Stimulated activated CD8-positive, alpha-beta memory T cell treated with anti-CD3 and anti-CD28 coated beads, Interleukin-4, amount 100 ng/mL, for 1 hour (primary cell): ENCODE measurements at places on chromosomes 5 and 9.

DNA sequence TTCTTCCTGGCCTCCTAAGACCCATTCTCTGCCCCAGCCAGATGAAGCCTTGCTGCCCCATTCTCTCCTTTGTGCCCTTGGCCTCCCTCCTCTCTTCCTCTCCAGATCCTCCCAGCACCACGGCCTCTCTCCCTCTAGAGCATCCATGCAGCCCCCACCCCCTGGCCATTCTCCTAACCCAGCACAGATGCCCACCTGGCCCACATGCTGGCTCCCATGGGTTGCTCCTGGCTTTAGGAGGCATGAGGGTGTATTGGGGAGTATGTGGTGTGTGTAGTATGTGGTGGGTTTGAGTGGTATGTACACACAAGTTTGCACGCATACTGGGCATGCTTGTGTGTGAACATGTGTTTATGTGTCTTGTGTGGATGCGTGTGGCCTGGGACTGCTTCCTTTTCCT lies 47.1 kb downstream of the FOXI1 start:
- DNase-seq: no peak

- no peak for DNase-seq
These were observed at the start of gene GARNL3 for GRCh38 chr9:127264462-127265219. Gene GARNL3 (plus strand): TSS chr9:127264774. CDS start chr9:127264878, 104 bp downstream.

- DNase-seq: no peak
These were observed 12.0 kb downstream of the CTNNAL1 start for GRCh38 chr9:109001275-109001676.

DNA sequence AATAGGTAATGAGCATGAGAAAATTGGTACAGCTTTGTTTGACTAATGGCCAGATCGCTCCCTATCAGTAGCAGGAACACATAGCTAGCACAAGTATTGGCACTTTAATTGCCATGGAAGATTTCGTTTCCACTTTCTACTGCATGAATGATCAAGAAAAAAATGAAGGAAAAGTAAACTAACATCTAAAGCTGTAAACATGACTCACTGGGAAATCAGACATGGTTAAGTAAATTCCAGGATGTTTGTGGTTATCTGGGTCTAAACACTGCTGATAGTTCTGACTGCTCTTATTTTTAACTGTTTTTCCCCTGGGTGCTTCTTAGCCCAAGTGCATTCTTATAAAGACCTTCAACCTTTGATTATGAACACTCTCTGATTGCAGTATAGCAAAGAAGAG lies 388.9 kb downstream of the NR2F1-AS1 start:
- DNase-seq: no peak

- DNase-seq: no peak
These were observed 7.9 kb downstream of the MTRR start for GRCh38 chr5:7876867-7877266.

DNA sequence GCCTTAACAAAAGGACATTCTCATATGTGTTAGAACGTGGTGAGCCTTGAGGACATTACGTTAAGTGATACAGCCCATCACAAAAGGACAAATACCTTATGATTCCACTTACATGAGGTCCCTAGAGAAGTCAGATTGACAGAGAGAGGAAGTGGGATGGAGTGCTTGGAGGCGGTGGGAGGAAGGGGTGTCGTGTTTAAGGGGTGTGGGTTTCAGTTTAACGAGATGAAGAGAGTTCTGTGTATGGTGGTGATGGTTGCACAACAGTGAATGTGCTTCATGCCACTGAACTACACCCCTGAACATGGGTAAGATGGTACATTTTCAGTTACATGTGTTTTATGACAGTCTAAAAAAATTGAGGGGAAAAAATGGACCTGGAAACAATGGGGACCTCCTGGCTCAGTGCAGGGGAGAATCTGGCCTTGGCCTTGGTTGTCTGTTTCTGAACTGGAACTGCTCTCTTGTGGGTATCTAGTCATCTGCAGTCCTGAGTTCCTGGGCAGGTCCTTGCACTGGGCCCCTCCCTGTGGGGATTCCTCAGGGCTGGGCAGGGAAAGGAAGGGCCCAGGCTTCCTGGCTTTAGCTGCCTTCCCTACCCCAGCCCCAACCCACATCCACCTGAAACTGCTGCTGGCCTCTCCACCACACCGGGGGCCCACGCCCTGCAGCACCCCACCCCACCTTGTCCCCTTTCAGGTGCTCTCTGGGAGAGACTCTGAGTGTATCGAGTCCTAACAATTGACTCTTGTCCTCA lies 17.8 kb downstream of the LRRC8A start:
- DNase-seq: no peak

DNA sequence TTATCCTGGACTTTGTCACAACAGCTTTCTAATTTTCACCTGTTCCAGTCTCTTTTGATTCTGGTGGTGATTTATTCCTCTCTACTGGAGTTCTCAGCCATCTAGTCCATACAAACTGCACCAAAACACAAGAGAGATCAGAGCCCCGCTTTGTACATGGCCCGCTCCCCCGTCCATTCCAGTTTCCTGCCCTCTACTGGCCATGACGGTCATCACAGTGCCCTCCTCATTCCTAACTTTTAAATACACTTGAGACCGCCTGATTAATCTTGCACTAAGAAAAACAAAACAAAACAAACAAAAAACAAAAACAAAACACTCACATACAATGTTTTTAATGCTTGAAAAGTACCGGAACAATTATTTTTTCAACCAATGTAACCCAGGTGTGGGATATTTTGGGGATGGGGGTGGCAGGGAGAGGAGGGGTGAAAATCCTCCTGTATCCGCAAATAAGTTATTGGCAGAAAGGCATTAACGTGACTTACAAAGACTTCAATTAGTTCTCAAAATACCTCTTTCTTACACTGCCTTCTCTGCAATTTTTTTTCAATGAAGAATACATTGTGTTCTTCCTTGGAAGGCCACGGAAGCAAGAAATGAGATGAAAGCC lies 84.8 kb upstream of the PAM start:
- no peak for DNase-seq

DNA sequence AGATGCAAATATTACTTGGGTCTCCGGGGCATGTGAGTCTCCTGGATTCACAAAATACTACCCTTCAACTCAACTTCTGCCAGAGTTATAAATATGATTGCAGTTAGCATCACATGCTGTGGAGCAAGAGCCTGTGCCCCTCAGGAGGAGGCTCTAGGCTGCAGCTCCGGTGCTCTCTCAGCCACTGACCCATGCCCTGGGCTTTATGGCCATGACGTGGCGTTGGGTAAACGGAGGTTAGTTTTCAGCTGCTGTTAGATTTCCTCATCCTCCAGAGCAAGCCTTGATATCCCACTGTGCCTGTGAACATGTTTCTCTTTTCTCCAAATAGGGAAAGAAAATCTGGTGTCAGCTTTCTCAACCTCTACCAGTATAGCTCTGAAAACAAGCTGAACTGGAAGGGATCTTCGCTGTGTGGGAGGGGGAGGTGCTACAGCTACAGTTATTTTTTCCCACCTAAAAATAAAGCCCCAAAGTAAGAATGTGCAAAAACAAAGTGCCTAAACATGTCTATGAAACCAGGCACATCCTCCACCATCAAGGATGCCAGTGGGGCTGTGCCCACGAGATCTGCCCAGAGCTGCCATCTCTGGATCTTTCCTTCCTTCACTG lies 124.4 kb upstream of the GPR151 start:
- no peak for DNase-seq

DNA sequence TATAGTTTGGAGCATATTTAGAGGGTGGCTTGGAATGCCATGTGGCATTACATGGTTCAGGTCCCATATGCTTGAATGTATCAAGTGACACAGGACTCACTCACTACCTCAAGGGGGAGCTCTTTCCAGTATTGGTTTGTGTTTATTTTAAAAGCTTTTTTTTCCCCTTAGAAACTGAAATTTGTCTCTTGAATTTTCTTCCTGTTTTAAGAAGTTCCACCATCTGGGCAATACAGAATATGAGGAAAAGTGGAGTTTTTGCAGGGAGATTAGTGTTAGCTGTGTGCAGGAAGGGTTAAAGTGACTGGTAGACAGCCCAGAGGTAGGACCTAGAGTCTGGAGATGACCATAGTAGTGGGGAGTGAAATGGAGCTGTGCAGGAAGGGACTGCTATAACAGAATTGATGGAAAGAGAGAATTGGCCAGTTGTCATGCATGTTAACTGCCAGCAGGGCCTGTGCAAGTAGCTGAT lies 36.6 kb downstream of the CTNNA1 start:
- no peak for DNase-seq

- no peak for DNase-seq
These were observed 32.5 kb downstream of the FAM240B start for GRCh38 chr9:38687389-38687842.

- DNase-seq: no peak
These were observed 3.2 kb upstream of the TERT start for GRCh38 chr5:1298067-1298551.

- no peak for DNase-seq
These were observed 134.8 kb upstream of the LARP1 start for GRCh38 chr5:154620411-154620810.

- DNase-seq: no peak
These were observed 76.8 kb downstream of the FGF10 start for GRCh38 chr5:44312374-44312773.

GRCh38 chr9:70410368-70410767 lies 4.1 kb downstream of the KLF9 start:
- DNase-seq: no peak

DNA sequence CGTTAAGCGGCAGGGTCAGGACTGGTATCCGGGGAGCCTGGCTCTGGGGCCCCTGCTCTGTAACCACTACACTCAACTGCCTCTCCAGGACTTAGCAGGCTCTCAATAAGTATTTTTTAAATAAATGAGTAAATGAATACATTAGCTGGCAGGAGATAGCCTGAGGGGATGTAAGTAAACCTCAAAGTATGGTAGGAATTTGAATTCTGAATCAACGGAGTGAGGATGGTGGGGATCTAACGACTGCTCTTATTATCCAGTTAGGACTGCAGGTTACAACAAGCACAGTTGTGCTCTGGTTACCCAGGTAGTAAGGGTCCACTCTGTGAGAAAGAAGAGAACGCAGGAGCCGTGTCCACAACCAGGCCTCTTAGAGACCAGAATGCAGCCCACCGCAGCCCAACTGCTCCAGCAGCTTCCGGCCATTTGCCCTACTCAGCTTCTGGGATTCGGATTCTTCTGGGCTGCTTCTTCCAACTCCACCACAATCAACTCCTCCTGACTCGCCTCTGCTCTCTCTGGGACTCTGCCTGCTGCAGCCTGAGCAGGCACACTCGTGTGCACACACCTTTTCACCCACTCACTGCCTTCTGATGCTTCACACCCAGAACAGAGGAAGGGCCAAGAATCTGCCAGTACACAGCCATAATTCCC lies 52.6 kb downstream of the MED27 start:
- DNase-seq: no peak

GRCh38 chr9:84862308-84862707 lies 192.8 kb downstream of the NTRK2 start:
- no peak for DNase-seq

DNA sequence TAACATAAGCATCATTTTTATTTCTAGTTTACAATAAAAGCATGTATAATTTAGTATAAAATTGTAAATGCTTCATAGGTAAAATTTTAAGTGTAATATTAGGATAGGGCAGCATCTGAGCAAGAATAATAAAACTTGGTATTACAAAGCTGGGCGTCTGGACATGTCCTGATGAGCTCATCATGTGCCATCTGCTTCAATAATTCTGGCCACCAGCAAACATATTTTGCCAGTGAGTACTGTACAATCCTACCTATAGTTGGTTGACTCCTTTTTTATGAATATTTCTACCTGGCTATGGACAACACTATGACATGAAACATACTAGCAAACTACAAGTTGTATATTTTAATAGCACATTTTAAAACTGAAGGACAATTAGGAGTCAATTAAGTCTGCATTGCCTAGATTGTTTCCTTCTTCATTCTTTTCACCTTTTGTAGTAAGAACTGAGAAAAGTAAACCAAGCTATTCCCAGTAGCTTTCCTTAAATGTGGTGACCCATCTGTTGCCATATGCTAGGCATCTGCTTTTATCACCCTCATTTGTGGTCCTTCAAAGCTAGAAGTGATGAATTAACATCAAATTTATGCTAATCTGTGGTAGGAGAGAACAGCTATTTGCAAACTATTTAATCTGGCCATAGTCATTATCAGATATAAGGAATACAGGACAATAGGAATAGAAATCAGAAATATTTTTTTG lies 23.4 kb downstream of the LURAP1L start:
- DNase-seq: no peak

GRCh38 chr9:112258106-112258505 lies 75.3 kb downstream of the PTBP3 start:
- DNase-seq: no peak

GRCh38 chr5:6713274-6714225 lies at the start of gene TENT4A:
Gene TENT4A (plus strand): TSS chr5:6713432. CDS start chr5:6713984, 552 bp downstream.
- no peak for DNase-seq

DNA sequence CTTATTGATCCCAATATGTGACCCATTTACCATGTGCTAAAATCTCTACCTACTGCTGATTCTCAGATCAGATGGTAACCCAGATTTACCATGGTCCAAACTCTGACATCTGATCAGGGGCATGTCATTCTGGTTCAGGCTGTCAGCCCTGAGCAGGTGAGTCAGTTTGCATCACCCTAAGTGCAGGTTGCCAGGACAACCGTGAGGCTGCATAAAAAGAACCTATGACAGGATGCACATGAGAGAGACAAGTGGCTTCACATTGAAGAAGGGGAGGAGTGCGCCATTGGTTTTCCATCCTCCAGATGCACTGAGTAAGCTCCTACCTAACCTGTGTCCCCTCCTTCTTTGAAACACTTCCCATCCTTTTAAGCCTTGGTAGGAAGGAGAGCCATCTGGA lies 801 bp upstream of the PRSS3 start:
- DNase-seq: no peak

DNA sequence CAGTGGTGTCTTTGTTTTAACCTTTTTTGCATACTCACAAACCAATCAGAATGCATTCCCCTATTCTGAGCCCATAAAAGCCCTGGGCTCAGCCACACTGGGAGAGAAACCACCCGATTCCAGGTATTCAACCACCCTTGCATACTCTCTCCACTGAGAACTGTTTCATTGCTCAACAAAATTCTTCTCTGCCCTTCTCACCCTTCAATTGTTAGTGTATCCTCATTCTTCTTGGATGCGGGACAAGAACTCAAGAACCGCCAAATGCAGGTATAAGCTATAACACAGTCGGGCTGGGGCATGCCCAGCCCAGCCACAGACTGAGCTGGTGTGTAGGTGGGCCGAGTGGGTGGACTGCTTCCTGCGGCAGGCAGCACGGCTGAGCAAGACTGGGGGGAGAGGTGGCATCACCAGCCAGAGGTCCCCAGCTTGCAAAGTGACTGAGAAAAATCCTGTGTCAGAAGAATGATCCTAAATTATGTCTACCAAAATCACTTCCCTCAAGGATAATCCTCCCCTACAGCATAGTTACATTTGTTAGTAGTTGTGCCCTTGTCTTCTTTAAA lies 141.0 kb downstream of the SSBP2 start:
- no peak for DNase-seq

DNA sequence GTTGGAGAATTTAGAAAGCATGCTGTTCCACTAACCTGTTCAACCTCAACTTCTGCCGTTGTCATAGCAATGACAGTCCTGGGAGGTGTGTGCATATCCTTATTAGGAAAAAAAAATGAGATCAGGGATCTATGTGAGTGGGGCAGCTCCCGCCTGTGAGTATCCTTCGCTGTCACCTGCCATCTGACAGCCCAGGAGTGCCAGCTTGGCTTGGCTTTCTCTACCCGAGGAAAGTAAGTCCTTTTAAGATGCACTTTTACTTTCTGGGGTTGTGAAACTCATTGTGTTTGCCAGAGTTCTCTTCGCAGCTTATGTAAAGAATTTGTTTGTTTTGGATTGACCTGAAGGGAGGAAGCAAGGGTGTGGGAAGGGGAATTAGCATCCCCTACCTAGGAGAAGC lies 21.8 kb downstream of the PCDHAC2 start:
- DNase-seq: no peak
